ENCODE measurements at places on chromosomes 5 and 9.
A peak's percentile ranks its signal among the peaks of the same experiment; 100 is the strongest.

- no peak for DNase-seq
These were observed 156.1 kb upstream of the MRPS30 start for GRCh38 chr5:44652674-44653073.

- DNase-seq, result no peak
These were observed 595 bp downstream of the PDLIM7 start for GRCh38 chr5:177496727-177497291.

- DNase-seq, result no peak
These were observed 30.4 kb upstream of the SLIT3 start for GRCh38 chr5:169331292-169331852.

DNA sequence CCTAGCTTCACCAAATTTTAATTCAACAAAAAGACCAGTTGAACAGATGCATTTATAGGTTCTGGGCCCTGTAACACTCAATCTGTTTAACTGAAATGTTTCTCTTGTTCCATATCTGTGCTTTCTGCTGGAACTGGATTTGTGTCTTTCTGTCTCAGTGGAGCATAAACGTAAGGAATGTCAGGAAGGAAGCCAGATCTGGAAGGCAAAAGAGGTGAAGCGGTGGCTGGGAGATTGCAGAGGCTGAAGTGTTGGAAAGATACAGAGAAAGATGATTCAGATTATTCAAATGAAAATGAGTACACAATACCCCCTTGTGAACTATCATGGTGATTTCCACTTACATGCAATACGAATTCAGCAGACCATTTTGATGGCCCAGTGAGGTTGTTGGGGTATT, 406.8 kb downstream of the BRINP1 start:
- DNase-seq, result no peak

DNA sequence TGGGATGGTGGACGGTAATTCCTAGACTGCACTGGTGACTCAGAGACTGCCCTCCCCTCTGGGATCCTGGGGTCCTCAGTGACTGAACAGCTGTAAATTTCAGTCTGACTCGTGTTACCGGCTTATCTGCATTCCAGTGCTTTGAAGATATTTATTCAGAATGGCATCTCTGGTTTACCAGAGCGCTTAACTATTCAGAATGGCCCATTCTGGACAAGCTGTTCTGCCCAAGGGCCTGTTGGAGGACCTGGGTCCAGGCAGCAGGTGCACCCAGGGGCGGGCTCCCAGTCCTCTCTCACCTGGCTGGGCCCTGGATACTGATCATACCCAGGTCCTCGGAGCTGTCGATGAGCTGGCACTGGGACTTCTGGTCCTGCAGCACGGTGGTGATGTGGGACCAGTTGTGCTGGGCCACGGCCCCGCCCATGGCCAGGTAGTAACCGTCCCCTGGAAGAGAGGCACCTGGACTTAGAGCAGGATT, 48.0 kb downstream of the SARDH start:
- no peak for DNase-seq

GRCh38 chr9:13461414-13461991, 182.0 kb upstream of the MPDZ start:
- DNase-seq, result no peak

GRCh38 chr5:180084638-180085561, 13.3 kb upstream of the RNF130 start:
- DNase-seq, result no peak

GRCh38 chr9:109590966-109591365, 92.9 kb upstream of the PTPN3 start:
- DNase-seq, result no peak

- DNase-seq, result no peak
These were observed 426.3 kb upstream of the TLE4 start for GRCh38 chr9:79145442-79145841.

- peak; percentile 52 for DNase-seq
These were observed 4.1 kb upstream of the HDHD3 start for GRCh38 chr9:113380869-113381378.

DNA sequence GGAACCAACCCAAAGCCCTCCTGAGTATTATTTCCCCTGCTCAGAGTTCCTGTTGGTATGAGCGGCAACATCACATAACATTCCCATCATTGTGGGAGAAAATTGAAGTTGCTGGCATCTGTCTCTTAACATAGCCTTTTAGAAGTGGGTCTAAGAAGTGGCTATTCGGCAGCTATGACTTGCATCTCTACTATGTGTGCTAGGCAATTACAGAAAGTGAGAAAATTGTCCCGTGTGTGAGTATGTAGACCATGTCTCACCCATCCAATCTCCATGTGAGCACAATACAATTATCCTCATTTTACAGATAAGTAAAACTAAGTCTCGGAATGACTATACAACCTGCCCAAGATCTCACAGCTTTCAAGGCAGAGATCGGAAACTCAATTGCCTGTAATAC, 239.4 kb upstream of the ZNF462 start:
- no peak for DNase-seq

DNA sequence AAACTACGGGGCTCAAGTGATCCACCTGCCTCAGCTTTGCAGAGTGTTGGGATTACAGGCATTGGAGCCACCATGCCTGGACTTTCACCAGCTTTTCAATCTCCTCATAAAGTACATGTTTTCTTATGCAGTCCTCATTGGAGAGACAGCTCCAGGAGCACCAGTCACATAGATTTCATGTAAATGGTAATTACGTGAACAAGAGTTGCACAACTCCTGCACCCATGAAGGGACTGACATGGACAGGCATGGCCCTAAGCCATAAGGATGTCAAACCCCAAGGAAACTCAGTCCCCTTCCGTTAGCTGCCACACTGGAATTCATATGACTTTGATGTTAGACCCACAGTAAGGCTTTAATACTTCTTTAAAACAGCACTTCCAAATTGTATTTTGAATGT, 7.6 kb upstream of the ADGRV1 start:
- DNase-seq, result no peak

- DNase-seq, result no peak
These were observed 407.1 kb upstream of the DMAC1 start for GRCh38 chr9:8206720-8207119.

DNA sequence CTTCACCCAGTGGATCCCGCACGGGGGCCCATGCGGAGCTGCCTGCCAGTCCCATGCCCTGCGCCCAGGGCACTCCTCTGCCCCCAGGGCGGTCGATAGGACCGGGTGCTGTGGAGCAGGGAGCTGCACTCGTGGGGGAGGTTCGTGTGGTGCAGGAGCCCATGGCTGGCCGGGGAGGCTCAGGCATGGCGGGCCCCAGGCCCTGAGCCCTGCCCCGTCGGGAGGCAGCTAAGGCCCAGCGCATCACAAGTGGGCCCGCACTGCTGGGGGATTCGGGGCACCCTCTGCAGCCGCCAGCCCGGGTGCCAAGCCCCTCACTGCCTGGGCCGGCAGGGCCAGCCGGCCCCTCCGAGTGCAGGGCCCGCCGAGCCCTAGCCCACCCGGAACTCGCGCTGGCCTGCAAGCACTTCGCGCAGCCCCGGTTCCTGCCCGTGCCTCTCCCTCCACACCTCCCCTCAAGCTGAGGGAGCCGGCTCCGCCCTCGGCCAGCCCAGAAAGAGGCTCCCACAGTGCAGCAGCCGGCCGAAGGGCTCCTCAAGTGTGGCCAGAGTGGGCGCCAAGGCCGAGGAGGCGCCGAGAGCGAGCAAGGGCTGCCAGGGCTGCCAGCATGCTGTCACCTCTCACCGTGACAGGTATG, 221.1 kb upstream of the RORB start:
- no peak for DNase-seq

GRCh38 chr5:43412644-43413043, 453 bp upstream of the CCL28 start:
- DNase-seq, result no peak

- DNase-seq, result no peak
These were observed 268.3 kb upstream of the WWC1 start for GRCh38 chr5:168023191-168023590.

- no peak for DNase-seq
These were observed 111.9 kb upstream of the TNFAIP8 start for GRCh38 chr5:119243888-119244287.

DNA sequence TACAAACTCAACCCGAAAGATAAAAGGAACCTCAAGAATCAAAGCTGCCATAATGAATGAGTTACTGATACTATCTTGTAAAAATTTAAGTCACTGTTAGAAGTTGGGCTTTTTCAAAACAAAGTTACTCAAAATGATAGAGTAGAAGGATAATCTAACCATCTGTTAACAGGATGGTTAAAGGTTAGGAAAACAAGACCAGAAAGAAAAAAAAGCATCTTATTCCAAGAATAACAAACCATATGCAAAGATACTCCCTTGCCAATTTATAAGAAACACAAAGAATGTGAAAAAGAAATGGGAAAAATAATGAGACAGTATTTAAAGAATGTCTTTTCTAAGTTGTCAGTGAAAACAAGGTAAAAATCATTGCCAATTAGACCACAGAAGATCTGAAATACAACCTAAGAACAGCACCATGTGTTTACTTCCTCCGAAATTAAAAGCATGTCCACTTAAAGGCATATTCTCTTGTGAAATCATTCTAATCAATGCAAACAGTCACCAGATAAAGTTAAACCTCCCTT, 51.2 kb downstream of the STRBP start:
- no peak for DNase-seq

GRCh38 chr9:121812159-121812735, 160.8 kb downstream of the DAB2IP start:
- no peak for DNase-seq

DNA sequence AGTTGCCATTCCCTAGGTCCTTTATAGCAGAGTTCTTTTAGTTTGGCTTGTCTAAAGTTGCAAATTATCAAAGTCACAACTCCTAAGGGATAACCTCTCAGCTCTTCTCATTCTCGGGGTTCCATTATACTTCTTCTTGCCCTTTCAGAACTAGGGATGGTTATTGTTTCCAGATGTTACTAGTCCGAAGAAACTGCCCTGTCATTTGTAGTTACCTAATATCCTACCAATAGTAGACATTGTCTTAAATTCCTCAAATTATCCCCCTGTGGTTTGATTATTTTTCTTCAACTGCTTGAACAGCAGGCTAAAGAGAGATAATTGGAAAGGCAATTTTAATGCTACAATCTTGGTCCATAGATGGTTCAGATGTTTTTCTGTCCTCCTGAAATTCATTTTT, 709.8 kb downstream of the KCTD16 start:
- DNase-seq, result no peak

DNA sequence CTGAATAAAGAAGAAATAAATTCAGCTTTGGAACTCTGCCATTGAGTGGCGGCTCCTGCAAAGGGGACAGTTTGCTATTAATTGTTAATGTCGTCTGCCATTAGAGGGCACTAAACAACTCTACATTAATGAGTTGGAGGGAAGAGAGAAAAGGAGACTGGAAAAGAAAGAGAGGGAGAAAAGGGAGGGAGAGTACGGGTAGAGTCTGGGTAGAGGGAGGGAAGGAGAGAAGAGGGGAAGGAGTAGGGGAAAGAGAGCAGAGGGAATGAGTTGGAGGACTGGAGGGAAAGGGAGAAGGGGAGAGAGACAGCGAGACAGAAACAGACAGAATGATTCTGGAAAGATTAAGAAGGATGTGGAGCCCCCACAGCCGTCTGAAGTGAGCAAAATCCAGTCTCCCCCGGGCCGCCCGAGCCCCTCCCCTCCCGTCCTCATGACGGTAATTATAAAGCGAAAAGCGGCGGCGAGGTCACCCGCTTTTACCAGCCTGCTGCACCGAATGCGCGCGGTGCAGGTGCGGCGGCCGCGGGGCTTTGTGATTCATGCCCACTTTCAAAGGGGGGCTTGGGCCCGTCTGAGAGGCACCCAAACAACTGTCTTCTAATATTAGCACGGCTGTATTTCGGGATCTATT, 1.9 kb upstream of the FST start:
- no peak for DNase-seq

- DNase-seq, result no peak
These were observed 537 bp downstream of the MEIKIN start for GRCh38 chr5:131944702-131945550.

DNA sequence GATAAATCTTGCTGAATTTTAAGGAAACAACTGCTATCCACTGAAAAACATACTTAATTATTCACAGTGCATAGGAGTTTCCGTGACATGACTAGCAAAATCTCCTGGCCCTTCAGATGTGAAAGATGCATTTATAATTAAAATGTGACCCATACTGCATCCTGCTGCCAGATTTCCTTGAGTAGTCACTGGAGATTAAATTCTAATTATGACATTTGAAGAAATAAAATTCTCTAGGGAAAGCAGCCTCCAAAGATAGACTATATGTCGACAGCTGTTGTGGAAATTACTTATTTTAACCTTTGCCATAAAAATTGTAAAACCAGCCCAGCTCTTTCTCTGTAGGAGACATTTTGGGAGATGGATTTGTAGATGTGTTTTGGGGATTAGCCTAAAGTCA, 193.6 kb upstream of the SMC2 start:
- DNase-seq, result no peak

DNA sequence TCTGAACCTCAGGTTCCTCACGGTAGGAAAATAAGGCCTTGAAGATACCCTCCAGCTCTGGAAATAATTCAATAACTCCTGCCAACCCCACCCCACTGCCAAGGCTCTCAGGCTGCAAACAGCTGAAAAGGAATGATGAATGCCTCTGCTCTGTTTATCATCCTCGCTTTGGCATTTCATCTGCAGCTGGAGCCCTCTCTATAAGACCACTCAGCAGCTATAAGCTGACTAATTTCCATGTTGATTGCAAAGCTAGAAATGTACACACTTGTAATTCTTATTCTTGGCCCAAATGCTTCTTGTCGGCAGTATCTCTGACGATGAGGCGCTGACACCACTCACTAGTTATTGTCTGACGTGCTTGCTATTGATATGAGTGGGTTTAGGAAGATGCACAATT, 408.4 kb upstream of the NMUR2 start:
- DNase-seq, result no peak

GRCh38 chr5:64969578-64969977, 200.8 kb downstream of the CWC27 start:
- no peak for DNase-seq

- DNase-seq, result no peak
These were observed 7.6 kb downstream of the TTC16 start for GRCh38 chr9:127723444-127723843.

DNA sequence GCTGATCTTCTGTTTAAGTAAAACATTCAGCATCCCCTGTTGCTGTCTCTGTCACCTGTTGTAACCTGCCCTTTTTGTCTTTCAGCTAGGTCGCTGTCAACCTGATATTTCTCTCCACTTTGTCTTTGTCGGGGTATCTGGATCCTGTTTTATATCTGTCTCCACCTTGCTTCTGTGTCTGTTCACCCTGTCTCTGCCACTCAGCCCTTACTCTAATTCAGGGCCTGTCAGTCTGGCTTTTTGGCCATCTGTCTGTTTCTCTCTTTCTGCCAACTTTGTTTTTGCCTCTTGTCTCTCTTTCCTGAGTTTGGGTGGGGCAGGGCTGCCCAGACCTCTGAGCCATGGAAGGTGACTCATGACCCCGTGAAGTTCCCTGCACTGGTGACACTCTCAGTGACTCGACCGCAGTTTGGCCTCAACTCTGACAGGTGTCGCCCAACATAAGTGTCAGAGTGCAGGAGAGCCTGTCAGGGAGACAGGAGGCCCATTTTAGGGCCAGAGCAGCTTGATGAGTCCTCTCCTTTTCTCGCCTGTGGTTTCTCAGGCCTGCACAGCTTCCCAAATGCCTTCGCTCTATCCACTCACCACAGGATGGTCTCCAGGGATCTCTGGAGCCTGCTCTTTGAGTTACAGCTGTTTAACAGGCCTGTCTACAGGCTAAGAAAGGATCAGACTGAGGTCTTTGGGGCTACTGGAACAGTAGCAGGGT, 868 bp downstream of the ZBTB43 start:
- DNase-seq, result peak; percentile 33

- DNase-seq, result no peak
These were observed 25.6 kb downstream of the CARNMT1 start for GRCh38 chr9:75002422-75003023.

Measured in GM18507 (cell line).